Stimulated activated CD4-positive, alpha-beta T cell treated with anti-CD3 and anti-CD28 coated beads, Interleukin-4, amount 100 ng/mL, for 24 hours (primary cell): ENCODE measurements at places on chromosomes 7 and 10.

DNA sequence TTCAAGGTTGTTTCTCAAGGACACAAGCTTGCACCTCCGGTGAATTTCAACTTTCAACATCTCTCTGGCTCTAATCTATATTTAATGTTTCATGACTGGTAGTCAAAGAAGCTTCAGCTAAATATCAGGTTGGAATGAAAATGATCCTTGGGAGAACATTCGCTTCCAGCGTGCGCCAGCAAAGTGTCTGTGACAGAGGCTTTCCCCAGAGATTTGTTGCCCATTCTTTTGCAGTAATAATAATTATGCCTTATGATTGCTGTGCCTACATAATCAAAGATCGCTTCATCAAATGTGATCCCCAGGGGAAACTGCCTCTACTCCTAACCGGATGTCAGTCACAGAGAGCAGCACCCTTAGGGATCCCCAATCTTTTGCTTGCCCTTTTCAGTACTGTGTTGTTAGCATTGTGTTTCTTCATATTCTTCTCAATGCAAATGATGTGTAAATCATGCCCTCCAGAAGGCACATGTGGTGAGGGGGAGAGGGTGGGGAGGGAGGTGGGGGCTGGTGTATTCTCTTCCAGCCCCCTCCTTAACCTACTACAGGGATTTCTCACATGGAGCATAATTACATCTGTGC, 30.5 kb downstream of the FZD1 start:
- DNase-seq = no peak

- DNase-seq = no peak
Measured at GRCh38 chr7:46294381-46294780, 373.3 kb upstream of the IGFBP3 start.

GRCh38 chr7:91293136-91293535, 28.9 kb downstream of the FZD1 start:
- no peak for DNase-seq

DNA sequence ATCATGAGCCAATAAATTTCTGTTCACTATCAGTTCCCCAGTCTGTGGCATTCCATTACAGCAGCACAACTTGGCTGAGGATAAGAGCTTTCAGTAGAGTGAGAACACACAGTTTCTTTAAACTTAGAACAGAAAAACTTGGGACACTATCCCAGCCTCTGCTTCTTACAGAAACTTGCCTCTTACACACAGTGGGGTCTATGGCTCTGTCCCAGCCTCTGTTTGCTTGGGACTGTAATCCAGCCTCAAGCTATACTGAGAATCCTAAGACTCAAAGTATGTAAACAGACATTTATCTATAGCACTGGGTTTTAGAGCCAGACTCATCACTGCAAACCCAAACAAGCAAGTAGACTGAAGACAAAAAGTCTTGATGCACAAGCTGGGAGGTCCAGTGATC, 355.8 kb upstream of the VSTM2A start:
- no peak for DNase-seq

DNA sequence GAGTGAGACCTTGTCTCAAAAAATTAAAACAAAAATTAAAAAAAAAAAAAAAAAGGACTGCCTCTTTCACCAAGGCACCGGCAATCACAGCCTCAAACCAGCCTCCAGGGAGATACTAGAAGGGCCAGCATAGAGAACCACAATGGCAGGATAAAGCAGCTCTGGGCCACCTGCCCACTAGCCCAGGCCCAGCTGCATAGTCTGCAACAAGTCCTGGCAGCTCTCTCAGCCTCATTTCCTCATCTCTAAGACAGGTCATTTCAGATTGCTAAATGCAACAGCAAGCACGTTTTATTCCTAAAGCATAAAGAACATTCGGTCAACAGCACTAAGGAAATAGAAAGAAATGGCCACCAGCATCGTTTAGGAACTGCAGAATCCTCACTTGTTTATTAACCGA, 28.8 kb downstream of the XPNPEP1 start:
- no peak for DNase-seq

DNA sequence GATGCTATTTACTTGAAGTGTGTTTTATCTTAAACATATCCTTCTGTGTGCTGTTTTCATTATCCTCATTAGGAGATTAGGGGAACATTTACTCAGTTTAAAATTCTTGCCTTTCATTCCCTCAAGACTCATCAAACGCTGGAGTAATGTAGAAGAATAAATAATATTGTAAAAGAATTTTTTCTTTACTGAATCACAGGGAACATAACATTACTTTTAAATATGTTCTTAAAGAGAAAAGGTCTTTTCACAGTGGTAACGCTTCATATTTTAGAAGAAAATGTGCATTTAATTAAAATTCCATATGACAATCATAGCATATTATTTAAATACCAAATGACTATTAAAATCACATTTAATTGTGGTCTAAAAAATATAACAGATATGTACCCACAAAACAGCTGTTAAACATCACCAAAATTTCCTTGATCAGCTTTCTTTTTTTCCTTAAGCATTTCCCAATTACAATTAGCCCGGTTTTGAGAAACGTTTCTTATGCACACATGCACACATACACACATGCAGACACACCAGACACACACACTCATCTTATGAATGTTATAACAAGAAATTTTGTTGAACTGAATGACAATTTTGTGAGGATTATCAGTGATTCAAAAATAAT, 102.0 kb upstream of the GLI3 start:
- DNase-seq = no peak

DNA sequence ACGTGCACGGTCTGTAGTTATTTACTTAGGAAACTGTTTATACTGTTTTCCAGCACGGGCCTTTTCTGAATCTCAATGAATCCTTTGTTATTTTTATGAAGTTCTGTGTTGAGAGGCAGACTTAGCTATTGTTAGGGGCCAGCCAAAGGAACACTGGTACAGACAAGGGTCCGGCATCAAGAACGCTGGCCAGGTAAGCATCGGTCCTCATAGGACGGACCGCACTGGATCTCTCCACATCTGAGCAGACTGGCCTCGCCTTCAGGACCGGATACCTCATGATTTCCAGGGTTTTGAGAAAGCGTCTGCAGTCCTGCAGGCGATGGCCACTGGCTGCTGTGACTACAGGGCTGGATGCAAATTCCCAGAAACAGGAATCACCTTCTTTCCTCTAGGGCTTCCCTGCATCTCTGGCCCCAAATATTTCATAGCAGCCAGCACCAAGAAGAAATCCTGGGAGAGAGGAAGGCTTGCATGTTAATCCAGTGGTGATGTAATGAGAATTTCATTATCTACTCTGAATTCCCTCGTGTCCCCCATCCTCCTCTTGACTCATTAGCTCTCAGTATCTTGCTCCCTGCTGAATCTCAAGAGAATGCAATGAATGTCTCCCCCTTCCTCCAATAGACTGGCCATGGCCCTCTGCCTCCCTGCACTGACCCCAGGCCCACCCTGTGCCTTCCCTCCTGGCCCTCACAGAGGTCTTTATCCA, 325.4 kb upstream of the NPVF start:
- no peak for DNase-seq

DNA sequence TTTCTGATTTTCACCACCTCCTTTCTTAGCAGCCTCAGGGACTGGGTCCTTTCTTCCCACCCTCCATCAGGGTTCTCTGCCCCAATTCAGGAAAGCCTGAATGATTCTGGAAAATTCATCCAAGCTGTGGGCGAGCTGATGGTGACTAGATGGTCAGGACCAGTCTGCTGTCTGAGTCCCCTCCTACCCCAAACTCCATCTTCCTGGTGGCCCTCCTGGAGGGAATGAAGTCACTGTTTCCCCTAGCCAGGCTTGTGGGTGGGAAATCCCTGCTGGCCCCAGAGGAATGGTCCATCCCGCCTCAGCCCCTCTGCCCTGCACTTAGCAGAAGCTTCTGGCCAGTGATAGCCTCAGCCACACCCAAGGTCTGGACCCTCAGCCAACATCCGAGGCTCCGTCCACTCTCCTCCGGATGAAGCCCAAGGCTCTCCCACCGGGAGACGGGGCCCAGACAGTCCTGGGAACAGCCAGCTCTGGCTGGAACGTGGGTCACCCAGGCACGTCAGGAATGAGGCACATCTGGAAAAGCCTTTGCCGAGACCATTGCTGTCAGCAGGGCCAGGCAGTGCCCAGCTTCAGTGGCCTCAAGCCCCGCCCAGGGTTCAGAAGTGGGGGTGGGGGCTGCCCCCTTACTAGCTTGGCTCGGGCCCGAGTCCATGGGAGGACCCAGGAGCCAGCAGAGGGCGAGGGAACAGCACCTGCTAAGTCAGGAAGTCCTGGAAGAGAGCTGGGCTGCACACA, 4.0 kb upstream of the AQP1 start:
- no peak for DNase-seq

- DNase-seq = no peak
Measured at GRCh38 chr10:127470911-127471310, 78.2 kb upstream of the NPS start.

- no peak for DNase-seq
Measured at GRCh38 chr7:157740251-157740798, 403.5 kb downstream of the DNAJB6 start.

- no peak for DNase-seq
Measured at GRCh38 chr10:15877836-15878576, 17.7 kb upstream of the MINDY3 start.

- no peak for DNase-seq
Measured at GRCh38 chr10:117545141-117546019, 2.8 kb downstream of the EMX2 start.

DNA sequence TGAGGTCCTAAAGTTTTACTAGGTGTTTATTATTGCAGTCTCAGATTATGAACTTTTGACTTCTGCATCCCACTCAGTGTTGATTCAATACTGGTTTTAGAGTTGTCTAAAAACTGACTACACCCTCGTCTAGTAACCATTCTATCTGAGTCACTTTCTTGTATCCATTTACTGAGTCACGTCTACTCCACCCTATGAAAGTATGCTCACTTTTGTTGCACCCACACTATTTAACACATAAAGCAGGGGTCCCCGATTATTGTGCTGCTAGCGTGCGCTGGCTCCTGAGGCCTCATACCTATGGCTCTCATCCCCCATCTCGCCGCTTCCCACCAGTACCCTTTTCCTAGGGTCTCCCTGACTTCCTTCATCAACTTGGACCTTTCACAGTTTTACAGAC, 2.0 kb downstream of the SAMD9 start:
- peak; percentile 23 for DNase-seq

DNA sequence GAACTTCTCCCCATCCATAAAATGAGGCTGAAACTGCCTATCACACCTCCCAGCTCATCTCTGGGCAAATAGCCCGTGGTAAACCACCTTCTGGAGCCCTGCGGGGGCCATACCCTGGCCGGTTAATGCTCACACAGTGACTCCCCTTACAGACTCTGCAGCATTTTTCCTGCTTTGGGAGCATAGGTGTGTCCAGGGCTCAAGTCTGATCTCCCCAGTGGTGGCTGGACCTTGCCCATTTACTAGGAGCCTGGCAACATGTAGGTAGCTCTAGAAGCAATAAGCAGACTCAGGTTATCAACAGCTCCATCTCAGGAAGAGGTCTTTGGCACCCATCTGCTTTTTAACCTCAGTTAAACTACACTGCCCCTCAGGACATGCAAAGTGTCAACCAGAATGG, 5.5 kb upstream of the CDHR1 start:
- no peak for DNase-seq

DNA sequence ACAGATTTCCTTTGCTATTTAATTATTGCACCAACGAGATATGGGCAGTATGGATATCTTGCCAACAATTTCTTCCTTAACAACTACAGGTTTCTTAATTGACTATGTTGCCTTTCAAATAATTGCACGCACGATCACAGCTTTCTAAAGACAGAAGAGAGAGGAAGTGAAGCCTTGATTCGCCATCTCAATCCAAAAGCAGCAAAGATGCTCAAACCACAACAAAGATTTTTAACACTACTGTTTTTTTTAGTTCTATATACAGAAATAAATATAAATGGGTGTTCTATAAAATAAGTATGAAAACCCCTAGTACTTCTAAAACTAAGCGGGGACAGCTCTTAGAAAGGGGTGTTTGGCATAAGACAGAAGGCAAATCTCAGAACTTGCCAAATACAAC, 251.3 kb downstream of the SFMBT2 start:
- DNase-seq = no peak

- no peak for DNase-seq
Measured at GRCh38 chr10:88989824-88990383, 694 bp upstream of the FAS start.

- DNase-seq = no peak
Measured at GRCh38 chr7:96400518-96400917, 78.6 kb upstream of the SLC25A13 start.

- no peak for DNase-seq
Measured at GRCh38 chr10:52577047-52577446, 195.5 kb downstream of the MBL2 start.

DNA sequence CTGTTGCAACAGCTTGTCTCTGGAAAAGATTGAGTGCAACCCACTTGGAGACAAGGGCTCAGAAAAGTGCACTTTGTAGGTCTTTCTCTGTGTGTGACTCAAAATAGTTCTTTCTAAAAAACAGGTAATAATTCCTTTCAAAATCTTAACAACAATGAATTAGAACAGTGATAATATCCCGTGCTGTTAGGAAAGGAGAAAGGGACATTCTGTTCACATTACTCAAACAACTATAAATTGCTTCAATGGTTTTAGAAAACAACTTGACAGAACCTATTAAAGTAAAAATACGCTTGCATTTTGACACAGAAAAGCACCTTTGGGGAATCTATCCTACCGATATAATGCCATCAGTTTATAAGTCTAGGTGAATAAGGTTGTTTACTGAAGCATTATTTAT, 468.1 kb upstream of the DPP6 start:
- DNase-seq = no peak

GRCh38 chr10:44977287-44978212, 1.1 kb downstream of the DEPP1 start:
- no peak for DNase-seq

DNA sequence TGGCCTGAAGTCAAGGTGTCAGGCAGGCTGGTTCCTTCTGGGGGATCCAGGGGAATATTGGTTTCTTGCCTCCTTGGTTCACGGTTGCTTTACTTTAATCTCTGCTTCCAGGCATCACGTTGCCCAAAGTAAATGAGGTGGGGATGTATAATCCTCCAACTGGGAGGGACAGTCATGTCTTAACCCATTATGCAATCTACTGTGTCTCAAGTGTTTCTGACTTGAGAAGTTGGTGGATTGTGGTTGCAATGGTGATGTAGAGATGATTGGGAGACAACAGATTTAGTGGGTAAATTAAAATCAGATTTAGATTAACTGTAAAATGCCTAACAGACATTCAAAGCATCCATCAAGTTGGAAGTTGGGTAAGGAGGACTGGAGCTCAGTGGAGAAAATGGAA, 32.7 kb downstream of the TBXAS1 start:
- DNase-seq = no peak

DNA sequence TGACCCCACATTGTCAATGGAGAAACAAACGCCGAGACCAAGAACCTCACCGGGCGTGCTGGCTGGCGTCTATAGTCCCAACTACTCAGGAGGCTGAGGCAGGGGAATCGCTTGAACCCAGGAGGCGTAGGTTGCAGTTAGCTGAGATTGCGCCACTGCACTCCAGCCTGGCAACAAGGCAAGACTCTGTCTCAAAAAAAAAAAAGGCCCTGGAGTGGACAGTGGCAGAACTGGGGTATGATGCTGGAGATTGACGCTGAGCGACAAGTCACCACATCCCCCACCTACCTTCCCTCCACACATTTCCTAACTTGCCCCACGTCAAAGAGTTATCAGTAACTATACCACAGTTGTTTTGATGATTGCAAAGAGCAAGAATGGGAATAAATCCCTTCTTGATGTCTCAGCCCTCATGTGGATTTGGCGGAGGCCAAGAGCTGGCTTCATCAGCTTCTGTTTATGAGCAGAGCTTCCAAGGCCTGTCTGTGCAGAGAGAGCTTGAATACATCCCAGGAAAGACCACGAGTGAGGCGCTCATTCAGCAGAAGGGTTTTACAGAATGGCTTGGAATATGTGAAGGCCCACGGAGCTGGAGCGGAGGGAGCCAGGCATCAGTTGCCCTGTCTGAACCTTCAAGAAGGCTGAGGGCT, 28.0 kb upstream of the TNS3 start:
- no peak for DNase-seq
